ENCODE measurements at places on chromosomes 11 and 22. TPM values are rescaled to one million over a fixed set of nuclear protein-coding genes. Genes with fewer than 3 reads are reported as not detected.

The AGBL2 gene
- 5.6 TPM for total RNA-seq

The SGSM1 gene
- not detected for total RNA-seq

The POU2AF2 gene
- not detected for total RNA-seq

The GGTLC3 gene
- total RNA-seq: not detected

GRCh38 chr11:127643268-127644058, 642.9 kb upstream of the KIRREL3 start:
- H3K27ac ChIP-seq: no peak overlapping the region
- H3K36me3 ChIP-seq: no peaks in the 10 kb centered on the region
- no peaks in the 10 kb centered on the region for H3K4me1 ChIP-seq

DNA sequence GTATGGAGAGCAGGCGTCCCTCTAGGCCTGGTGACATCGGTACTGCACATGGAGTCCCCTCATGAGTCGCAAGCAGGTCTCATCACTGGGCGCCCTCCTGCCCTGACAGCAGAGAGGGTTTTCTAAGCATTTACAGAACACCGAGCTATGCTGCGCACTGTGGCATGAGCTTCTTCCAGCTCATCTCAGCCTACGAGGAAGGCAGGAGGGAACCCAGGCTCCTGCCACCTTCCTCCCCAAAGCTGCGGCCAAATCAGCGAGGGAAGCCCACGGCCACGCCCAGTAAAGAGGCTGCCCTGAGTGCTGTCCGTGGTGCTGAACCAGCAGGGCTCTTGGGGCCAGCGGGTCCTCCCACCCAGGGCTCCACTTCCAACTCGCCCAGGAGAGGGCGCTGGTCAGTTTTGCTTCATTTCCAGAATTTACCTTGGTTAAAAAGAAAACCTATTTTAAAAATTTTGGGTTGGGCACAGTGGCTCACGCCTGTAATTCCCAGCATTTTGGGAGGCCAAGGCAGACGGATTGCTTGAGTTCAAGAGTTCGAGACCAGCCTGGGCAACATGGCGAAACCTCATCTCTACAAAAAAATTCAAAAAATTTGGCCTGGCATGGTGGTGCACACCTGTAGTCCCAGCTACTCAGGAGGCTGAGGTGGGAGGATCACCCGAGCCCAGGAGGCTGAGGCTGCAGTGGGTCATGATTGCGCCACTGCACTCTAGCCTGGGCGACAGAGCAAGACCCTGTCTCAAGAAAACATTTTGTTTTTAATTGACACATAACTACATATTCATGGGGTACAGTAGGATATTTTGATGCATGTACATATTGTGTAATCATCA, 34.2 kb downstream of the PHF21B start:
- no peak overlapping the region for H3K27ac ChIP-seq
- DNase-seq: peak; percentile 89
- no peaks in the 10 kb centered on the region for H3K27me3 ChIP-seq

- H3K27ac ChIP-seq: peak overlapping the region; percentile 97
- H3K4me1 ChIP-seq: peaks cover 56% of the 10 kb centered on the region
- H3K27me3 ChIP-seq: no peaks in the 10 kb centered on the region
- no peak for DNase-seq
- peak overlapping the region; percentile 37 for H3K4me3 ChIP-seq
Measured at GRCh38 chr22:40403141-40403540, 32.7 kb downstream of the SGSM3 start.

DNA sequence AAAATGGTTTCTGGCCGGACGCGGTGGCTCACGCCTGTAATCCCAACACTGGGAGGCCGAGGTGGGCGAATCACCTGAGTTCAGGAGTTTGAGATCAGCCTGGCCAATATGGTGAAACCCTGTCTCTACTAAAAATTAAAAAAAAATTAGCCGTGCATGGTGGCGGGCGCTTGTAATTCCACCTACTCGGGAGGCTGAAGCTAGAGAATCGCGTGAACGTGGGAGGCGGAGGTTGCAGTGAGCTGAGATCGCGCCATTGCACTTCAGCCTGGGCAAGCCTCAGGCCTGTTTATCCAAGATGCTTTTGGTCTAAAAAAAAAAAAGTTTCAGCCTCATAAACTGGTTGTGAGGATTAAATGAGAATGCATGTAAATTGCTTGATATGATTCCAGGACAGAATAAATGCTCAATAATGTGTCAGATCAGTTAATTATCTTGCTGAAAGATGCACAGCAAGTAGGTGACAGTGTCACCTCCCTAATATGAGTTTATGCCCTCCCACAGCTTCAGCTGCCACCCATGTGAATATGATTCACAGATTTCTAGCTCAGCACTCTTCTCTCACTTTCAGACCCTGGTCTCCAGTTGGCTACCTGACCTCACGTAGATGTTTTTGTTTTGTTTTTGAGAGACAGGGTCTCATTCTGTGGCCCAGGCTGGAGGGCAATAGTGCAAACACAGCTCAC, 1.1 kb upstream of the ALG8 start:
- H3K27me3 ChIP-seq: no peaks in the 10 kb centered on the region
- no peak for DNase-seq
- H3K4me1 ChIP-seq: peaks cover 44% of the 10 kb centered on the region
- H3K4me3 ChIP-seq: peak overlapping the region; percentile 60
- H3K27ac ChIP-seq: peak overlapping the region; percentile 22
- peaks cover 47% of the 10 kb centered on the region for H3K36me3 ChIP-seq

GRCh38 chr11:64003807-64004589, 17.8 kb downstream of the OTUB1 start:
- H3K27me3 ChIP-seq: peaks cover 28% of the 10 kb centered on the region
- no peak for DNase-seq
- H3K4me3 ChIP-seq: no peak overlapping the region
- H3K36me3 ChIP-seq: peaks cover 2% of the 10 kb centered on the region
- peaks cover 24% of the 10 kb centered on the region for H3K4me1 ChIP-seq

GRCh38 chr11:124440608-124441007, 4.9 kb downstream of the OR8B8 start:
- no peak overlapping the region for H3K4me3 ChIP-seq
- no peak overlapping the region for H3K27ac ChIP-seq
- H3K27me3 ChIP-seq: no peaks in the 10 kb centered on the region
- no peaks in the 10 kb centered on the region for H3K4me1 ChIP-seq
- H3K36me3 ChIP-seq: no peaks in the 10 kb centered on the region

GRCh38 chr11:70618431-70619101, 220.2 kb downstream of the CTTN start:
- H3K4me1 ChIP-seq: no peaks in the 10 kb centered on the region
- H3K4me3 ChIP-seq: no peak overlapping the region
- no peak overlapping the region for H3K27ac ChIP-seq
- DNase-seq: no peak
- no peaks in the 10 kb centered on the region for H3K36me3 ChIP-seq
- H3K27me3 ChIP-seq: no peaks in the 10 kb centered on the region

GRCh38 chr11:125381499-125382044, 114.5 kb downstream of the FEZ1 start:
- H3K4me1 ChIP-seq: no peaks in the 10 kb centered on the region
- H3K4me3 ChIP-seq: no peak overlapping the region
- H3K27me3 ChIP-seq: peaks cover 11% of the 10 kb centered on the region
- no peak for DNase-seq
- no peaks in the 10 kb centered on the region for H3K36me3 ChIP-seq
